ENCODE measurements at places on chromosomes 3 and 15.

GRCh38 chr3:193548406-193548805 lies 6.3 kb downstream of the ATP13A4 start:
- DNase-seq, result no peak

DNA sequence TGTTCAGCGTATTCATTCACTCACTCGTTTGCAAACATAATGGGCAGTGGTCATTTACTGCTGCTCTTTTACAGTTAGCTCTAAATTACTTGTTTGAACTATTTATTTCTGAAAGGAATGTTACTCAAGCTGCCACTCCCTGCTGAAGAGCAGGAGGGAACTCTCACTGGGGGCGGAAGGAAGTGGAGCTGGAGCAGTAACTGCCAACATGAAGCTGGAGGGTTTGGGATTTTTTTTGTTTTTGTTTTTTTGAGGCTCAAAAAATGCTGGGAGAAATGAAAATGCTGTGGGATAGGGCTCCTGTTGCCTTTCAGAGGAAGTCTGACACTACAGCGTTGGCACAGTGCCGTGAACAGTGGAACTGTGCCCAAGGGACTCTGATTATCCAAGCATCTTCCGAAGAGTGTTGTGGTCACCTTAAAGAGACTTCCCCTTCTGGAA lies 44.1 kb downstream of the SENP2 start:
- DNase-seq, result no peak

GRCh38 chr15:47398594-47398993 lies 318.7 kb upstream of the SEMA6D start:
- DNase-seq, result no peak

DNA sequence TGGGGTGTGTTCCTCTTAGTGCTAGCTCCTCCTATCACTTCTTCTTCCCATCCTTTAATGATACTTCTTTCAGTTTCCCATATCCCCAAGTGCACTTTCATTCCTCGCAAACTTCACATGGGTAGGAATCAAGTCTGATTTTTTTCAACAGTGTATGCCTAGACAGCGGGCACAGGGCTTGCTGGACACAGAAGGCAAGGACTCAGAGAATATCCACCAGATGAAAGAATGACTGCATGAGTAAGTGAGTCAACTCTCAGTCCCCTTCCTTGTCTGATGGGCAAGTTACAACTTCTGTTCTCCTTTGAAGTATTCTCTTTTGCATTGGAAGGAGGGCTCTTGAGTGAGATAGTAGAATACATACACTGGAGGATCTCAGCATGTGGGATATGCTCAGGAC lies 3.1 kb upstream of the SQOR start:
- DNase-seq, result no peak
